GF-D8 (cell line): ENCODE measurements at places on chromosomes 6 and 20.

DNA sequence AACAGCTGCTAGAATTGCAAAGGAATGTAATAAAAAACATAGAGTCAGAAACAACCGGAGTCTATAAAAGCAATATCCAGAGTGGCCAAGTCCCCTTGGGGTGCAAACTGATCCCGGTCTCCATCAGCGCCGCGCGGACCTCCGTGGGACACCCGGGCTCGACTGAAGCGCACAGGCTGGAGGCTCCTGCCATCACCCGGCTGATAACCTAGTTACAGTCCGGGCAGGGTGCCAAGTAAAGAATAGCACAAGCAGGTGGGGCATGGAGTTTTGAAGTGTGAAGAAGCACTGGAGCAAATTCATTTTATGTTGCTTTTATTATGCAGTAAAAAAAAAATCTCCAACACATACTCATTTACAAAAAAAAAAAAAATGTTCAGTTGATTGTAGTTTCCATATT lies 205.1 kb upstream of the GMDS start:
- no peak for DNase-seq

DNA sequence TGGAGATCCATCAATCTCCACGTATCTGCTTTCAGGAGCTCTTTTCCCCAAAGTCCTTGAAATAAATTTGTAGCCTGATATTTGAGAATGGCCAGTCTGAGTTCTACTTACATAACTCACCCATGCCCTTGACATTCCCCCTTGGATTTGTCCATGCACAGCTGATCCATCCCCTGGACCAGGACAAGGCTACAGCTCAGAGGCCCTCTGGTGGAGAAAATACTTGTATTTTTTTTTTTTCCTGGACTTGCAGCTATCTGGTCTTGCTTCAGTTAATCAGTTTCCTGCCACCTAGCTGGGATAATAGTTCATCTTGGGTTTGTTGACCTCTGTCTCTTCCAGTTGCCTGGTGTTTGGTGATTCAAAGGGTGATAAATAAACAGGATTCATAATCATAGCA lies 467.6 kb downstream of the DHX35 start:
- no peak for DNase-seq

- no peak for DNase-seq
Measured at GRCh38 chr20:58394801-58395200, 5.8 kb downstream of the VAPB start.

DNA sequence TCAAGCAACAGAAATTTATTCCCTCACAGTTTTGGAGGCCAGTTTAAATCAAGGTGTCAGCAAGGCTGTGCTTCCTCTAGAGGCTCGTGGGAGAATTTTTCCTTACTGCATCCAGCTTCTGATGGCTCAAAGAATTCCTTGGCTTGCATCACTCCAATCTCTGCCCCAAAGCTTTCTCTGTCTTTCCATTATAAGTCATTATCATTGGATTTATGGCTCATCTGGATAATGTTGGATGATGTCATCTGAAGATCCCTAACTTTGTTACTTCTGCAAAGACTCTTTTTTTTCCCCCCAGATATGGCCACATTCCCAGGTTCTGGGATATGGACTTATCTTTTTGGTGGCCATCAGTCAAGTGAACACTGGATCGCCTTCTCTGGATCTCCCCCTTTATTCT lies 146.3 kb upstream of the B3GAT2 start:
- no peak for DNase-seq

DNA sequence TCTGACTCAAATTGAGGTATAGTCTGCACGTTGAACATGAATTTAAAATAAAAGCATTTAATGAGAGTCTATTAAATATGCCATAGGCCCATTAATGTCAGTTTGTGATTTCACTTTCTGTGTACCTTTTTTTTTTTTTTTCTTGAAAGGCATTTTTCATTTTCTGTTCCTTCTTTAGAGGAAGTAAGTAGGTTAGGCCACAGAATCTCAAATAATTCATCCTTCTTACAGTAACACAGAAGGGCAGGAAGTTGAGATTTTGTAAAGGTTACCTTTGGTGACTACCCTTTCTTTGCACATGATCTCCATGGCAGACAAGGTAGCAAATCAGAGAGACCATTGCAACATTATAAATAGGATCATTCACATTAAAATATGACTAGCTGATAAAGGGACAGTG lies 9.6 kb downstream of the L3MBTL3 start:
- DNase-seq: no peak

DNA sequence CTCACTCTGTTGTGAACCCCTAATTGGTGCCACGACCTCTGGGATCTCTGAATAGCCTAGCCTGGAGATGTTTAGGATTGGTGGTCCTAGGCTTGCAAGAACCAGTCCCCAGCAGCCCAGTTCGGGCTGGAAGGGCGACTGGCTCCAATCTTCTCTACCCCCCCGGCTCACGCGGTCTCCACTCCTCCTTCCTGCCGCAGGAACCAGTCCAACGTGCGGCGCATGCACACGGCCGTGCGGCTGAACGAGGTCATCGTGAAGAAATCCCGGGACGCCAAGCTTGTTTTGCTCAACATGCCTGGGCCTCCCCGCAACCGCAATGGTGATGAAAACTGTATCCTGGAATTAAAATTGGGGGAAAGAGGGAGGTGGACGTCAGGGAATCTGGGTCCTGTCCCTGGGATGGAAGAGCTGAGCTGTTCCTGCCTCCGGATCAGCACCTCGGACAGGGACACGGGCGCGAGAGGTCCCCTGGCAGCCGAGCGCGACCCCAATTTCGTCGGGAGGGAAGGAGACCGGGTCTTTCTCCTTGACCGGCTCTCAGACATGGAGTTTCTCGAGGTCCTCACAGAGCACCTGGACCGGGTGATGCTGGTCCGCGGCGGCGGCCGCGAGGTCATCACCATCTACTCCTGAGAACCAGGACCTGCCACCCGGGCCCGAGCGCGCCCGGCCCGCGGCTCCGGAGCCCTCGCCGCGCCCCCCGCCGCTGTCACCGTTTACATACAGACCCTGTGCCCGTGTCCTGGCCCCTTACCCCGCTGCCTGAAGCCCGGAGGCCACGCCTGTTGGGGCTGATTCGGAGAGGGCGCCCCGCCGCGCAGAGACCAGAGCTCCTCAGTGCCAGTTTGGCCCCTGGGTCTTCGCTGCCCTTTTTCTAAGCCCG lies 28.2 kb downstream of the SLC12A5 start:
- no peak for DNase-seq

GRCh38 chr6:42047790-42048405 lies 2.4 kb upstream of the TAF8 start:
- DNase-seq: no peak

GRCh38 chr6:52779237-52779636 lies 16.0 kb upstream of the GSTA2 start:
- DNase-seq: no peak

DNA sequence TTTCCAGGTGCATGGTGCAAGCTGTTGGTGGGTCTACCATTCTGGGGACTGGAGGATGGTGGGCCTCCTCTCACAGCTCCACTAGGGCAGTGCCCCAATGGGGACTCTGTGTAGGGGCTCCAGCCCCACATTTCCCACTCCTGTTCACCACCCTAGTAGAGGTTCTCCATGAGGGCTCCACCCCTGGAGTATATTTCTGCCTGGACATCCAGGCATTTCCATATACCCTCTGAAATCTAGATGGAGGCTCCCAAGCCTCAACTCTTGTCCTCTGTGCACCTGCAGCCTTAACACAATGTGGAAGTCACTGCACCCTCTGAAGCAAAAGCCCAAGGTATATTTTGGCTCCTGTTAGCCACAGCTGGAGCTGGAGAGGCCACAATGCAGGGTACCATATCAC lies 393.5 kb downstream of the RNGTT start:
- DNase-seq: no peak

GRCh38 chr20:19015351-19016139 lies 196.9 kb upstream of the SLC24A3 start:
- no peak for DNase-seq

DNA sequence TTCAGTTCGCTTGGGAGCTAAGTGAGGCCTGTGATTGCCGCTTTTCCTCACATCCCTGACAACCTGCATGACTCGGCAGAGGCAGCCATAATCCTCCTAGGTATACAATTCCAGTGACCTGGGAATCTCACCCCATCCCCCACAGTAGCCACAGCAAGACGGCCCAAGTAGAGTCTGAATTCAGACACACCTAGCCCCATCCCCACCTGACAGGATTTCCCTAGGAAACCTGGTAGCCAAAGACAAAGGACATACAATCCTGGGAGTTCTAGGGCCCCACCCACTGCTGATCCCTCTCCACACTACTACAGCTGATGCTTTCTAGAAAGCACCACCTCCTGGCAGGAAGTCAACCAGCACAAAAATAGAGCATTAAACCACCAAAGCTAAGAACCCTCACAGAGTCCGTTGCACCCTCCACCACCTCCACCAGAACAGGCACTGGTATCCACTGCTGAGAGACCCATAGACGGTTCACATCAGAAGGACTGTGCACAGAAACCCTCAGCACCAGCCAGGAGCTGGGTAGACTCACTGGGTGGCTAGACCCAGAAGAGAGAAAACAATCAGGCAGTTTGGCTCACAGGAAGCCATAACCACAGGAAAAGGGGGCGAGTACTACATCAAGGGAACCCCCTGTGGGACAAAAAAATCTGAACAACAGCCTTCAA lies 17.9 kb upstream of the RUNX2 start:
- DNase-seq: no peak

DNA sequence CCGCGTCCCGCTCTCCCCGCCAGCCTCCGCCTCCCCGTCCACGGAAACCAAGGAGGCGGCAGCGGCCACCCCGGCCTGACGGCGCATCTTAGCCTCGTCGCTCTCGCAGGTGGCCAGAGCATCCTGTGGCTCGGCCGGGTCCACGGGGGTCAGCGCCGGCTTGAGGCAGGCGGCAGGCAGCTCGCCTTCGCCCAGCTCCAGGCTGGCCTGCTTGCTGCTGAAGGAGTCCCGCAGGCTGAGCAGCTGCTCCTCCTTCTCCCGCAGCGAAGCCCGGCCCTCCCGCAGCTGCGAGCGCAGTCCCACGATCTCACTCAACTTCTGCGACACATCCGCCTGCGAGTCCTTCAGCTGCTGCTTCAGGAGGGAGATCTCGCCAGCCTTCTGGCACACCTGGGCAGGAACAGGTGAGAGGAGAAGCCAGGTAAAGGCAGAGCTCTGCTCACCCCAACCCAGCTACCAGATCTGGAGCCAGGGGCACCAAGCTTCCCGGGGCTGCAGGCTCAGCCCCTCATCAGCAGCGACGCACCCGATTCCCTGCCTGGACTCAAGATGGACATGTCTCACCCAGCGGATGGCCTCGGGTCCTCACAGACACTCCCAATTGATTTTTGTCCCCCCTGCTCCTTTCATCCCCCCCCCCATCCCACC lies 5.2 kb upstream of the FASTKD5 start:
- no peak for DNase-seq

GRCh38 chr6:142702501-142703460 lies 242.2 kb downstream of the HIVEP2 start:
- DNase-seq: peak; percentile 89

GRCh38 chr6:110355022-110355421 lies 3.1 kb downstream of the METTL24 start:
- no peak for DNase-seq

- DNase-seq: no peak
Measured at GRCh38 chr6:16982807-16983206, 119.0 kb upstream of the STMND1 start.

DNA sequence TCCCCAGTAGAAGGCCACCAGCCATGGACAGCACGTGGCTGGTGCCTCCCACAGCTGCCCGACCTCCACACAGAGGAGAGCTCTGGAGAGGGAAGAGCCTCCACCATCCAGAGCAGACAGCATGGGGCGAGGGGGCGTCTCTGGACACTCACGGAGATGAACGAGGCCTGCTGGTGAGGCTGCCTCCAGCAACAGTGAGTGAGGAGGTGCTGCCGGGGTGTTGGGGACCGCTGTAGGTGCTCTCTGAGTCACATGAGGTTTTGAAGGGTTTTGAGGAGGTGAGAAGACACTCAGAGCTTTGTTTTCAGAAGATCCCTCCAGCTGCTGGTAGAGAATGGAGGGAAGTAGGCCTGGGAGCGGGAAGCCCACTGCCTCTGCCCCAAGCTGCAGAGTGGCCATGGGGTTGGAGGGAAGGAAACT lies 65.6 kb downstream of the THBS2 start:
- DNase-seq: no peak

DNA sequence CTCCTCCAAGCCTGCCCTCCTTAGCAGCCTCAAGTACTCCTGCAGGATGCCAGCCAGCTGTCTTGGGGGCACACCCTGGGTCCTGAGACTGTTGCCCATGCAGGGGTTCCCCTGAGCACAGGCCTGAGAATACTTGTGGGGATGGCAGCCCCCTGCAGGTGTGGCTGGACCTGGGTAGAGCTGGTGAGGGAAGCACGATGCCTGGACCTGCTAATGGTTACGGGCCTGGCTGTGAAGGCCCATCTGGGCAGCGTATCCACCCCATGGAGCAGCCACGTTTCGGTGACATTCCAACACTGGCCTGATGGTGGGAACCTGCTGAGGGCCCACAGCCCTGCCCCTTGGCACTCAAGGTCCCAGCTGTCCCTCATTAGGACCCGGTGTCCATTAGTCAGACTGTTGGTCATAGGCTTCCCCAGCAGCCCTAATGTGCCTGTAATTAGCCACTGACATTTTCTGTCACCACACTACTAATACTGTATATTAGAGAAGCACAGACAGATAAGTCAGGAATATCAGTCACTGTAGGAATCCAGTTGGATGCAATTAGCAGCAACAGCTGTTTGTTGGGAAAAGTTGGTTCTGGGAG lies 20.3 kb downstream of the CCDC167 start:
- DNase-seq: no peak

DNA sequence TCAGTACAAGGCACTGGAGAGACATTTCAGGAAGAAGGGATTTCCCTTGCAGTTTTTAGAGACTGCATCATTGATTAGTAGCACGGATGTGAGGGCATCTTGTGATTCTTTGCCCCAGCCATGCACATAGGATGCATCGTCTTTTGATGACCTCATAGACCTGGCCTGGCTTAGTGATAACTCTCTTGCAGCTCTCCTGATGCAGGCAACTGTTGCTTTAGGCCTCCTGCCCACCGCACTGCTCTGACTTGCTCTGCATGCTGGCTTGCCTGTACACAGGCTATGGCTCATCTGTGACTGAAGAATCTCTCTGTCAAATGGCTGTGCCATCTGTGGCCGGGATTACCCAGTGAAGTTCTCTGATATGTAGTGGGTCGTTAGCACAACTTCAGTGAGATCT lies 207.7 kb upstream of the PTCHD4 start:
- DNase-seq: no peak

DNA sequence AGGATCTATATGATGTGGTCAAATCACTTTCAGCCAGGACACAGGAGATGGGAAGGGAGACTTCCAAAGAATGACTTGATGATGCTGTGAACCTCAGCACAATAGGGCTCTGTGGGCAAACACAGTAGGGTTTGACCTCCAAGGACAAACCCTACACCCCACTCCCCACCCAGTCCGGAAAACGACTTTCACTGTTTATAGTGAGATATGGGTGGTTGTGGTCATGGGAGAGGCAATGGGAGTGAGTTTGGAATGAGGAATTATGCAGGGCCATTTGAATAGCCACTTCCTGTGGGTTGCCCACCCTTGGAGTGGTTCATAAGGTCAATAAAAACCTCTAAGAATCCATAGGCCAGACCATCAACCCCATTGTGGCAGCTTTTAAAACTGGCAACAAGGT lies 38.4 kb upstream of the PRND start:
- no peak for DNase-seq

- no peak for DNase-seq
Measured at GRCh38 chr20:21339499-21339898, 36.4 kb downstream of the XRN2 start.
